ENCODE measurements at places on chromosomes 16 and 17.

DNA sequence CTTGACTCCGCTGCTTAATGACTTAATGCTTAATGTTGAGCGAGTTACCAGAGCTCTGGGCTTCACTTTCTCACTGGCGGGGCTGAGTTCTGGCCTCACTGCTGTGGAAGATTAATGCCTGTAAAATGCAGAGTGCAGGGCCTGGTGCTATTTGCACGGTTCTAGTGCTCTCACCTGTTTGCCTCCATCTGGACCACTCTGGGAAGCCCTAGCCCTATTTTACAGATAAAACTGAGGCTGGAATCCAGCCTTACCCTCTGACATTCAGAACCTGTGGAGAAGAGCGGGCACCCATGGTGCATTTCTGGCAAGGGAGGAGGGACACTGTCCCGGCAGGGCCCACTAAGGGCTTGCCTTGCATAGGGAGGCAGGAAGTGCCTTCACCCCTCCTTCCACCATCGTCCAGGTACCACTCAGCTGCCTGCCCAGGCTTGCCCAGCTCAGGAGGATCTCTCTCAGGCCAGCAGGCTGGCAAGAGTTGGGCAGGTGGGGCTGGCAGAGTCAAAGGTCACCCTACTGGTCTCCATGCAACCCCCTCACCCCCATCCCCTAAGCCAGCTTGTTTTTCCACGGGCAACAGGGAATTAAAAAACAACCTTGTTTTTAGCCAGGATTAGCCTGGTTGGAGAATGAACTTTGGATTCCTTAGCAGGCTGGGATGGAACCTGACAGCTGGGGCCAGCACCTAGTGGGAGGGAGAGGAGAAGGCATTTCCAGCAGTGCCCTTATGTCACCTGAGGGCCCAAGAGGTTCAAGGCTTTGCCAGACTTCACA is 4.1 kb upstream of the UBALD1 start:
- DNase-seq: no peak

DNA sequence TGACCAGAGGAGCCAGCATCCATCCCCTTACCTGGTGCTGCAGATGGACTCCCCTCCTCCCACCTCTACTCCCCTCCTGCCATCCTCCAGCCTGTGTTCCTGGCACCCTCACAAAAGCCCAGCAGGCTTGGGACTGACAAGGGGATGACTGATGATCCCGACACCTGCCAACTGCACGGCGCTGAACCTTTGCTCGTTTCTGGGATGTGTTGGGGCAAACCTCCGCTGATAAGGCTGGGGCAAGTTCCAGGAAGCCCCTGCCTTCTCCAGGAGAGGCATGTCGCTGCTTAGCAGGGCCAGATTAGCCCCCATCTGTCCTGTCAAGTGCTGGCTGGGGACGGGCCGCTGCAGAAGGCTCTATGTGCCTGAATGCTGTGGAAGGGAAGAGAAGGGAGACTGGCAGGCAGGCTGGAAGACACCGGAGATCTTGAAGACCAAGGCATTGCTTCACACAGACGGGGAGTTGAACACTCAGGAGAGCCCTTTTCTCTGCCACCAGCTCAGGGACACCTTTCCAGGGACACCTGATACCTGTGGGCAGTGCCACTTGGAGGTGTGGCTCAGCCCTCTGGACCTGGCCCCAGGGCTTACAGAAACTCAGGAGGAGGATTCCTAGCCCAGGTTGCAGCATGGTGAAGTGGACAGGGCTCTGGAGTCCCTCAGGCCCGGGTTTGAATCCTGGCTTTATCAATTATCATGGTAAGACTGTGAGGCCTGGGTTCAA is 973 bp upstream of the KRT15 start:
- no peak for DNase-seq

DNA sequence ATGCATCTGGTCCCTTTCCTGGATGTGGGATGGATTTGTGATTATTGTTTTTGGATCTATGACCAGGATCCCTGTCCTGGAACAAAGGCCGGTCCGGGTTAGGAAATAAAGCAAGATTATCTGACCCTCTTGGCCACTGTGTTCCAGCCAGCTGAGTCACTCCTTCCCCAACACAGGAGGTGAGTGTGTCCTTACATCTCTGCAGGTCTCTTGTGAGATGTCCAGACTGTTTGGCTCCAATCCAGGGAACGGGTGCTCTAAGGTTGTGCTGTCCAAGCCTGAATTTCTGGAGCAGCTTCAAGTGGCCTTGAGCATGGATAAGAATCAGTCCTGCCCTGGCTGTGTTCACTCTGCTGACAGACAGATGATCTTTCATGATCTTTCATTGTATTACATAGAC is 136.5 kb upstream of the CCL2 start:
- DNase-seq: no peak

GRCh38 chr17:51398687-51399086 is 138.3 kb downstream of the UTP18 start:
- no peak for DNase-seq

DNA sequence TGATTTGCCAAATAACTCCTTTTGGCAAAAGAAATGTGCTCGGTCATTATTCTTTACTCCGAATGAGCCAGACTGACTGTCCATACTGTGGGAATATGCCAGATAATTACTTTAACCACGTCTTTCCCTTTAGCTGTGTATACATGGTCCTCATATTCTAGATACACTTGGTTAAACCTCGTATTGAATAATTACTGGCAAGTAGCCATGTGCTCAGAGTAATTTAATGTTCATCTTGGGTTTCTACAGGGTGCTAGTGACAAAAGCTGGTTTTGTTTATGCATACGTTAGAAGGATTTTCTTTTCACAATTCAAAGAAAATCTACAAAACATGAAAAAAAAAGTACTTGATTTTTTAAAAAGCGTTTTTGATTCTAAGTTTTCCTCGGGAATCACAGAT is 540.3 kb downstream of the KCNJ2 start:
- no peak for DNase-seq

DNA sequence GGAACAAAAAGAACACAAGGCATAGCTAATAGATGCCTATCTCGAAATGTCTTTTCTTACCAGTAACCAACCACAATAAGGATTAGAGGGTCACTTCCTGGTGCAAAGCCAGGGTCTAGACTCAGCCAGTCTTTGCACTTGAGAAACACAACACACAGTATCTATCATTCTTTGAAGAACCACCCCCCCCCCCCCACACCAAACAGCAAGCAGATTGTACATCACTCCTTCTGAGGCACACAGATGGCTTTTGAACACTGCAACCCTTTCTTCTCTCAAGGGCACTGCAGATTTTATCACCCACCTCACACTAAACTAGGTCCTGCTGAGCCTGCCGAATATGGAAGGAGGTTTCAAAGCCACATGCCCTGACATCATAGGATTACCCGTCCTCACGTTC is 145.6 kb downstream of the AATF start:
- no peak for DNase-seq

- no peak for DNase-seq
Observed at GRCh38 chr16:54488729-54489128, 202.1 kb upstream of the IRX3 start.

DNA sequence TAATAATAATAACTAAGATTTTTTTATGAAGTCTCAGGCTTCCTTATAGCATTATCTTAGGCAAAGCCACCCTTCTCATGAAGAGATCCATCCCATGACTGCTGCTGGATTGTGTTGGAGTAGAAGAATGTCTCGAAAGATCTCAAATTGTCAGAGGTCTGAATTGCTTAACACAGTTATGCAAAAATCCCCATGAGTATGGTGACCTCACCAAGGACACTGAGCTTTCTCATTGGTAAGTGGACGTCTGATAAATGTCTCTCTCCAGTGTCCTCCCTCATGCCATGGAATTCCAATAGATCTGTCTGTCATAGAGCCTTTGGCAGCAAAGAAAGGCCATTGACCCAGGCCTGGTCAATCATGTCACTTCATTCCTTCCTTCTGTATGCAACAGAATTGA is 264.5 kb downstream of the CDH11 start:
- DNase-seq: no peak

- no peak for DNase-seq
Observed at GRCh38 chr16:85438981-85439685, 174.0 kb upstream of the GSE1 start.

GRCh38 chr17:50902372-50903353 is 36.5 kb upstream of the TOB1 start:
- no peak for DNase-seq

GRCh38 chr17:72858826-72859495 is 233.5 kb downstream of the SLC39A11 start:
- no peak for DNase-seq

DNA sequence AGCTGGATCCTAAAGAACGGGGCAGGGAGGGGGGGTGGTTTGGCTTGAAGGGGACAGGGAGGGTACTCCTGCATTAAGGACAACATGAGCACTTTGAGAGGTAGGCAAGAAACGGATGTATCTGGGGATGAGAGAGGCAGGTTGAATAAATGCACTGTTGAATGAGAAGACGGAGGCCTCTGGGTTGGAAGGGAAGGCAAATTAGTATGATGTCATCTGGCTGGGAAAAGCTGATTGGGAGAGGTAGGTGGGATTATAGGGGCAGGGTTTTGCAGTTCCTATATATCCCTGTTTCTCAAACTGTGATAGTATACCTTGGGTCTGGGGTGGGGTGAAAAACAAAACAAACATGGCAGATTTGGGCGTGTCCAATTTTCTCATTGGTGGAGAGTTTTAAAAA is 44.3 kb downstream of the PRKAR1A start:
- DNase-seq: no peak

DNA sequence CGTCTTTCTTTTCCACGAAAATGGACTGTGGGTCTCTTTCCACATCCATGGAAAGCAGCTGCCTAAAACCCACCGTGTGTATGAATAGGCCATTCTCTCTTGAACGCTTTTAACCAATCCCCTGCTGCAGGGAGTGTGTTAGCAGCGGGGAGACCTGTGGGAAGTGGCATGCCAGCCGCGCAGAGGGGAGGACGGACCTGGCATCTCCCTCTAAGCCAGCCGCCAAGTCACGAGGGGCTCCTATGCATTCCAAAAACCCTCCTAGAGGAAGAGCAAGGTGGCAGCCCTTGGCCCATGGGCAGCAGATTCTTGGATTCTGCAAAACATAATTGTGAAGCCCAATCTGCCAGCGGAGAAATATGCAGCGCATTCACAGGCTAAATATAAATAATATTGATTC is 15.4 kb downstream of the RBFOX3 start:
- no peak for DNase-seq

GRCh38 chr16:17103216-17103615 is 367.5 kb downstream of the XYLT1 start:
- DNase-seq: no peak

DNA sequence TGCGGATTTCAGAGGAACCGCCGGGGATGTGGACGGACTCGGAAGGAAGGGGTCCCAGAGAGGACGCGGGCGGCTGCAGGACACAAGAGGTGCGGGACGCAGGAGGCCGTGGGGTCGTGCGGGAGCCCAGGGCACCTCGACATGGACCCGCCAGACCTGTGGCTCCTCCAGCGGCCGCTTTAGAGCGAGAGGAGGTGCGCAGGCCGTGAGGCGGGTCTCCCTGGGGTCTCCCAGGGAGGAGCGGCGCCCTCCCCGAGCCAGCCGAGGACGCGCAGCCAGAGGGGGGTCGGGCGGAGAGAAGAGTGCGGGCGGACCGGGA is 6.8 kb upstream of the FLYWCH1 start:
- no peak for DNase-seq

GRCh38 chr17:60529806-60530205 is 3.8 kb upstream of the APPBP2 start:
- no peak for DNase-seq

DNA sequence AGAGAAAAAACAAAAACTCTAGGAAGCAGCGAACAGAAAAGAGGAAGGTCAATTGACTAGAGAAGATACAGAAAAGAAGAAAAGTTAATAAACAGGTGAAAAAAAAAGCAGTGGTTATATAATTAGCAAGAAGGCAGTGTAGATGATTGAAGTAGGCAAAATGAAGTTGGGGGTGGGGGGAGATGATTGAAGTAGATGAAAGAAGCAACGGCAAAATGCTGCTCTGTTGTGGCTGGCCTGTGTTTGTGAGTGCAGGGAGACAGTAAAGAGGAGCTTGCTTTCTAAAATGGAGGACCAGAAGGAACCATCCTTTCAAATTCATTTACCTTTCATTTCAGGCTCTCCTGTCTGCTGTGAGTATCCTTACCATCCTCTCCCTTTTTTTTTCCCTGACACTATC is 3.6 kb downstream of the EVI2B start:
- DNase-seq: no peak

DNA sequence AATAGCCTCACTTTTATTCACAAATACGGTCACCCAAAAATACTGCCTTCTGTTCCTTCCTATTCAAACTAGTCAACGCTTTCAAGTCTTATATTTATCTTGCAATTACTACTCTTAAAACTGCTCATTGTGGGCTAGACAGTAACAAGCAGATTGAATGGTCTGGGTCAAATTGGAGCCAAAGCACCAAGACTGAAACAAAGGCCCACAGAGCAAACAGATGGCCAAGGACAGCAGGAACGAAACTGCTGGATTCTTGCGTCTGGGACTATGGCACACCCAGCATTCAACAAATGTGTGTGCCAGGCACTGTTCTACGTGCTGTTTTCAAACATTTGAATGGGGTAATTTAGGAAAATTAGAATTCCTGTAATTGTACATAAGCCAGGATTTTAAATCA is 250.1 kb upstream of the PSMD7 start:
- DNase-seq: no peak

GRCh38 chr16:69277413-69277812 is 33.7 kb upstream of the VPS4A start:
- no peak for DNase-seq

- DNase-seq: no peak
Observed at GRCh38 chr17:27603880-27604794, 26.9 kb upstream of the LGALS9 start.

DNA sequence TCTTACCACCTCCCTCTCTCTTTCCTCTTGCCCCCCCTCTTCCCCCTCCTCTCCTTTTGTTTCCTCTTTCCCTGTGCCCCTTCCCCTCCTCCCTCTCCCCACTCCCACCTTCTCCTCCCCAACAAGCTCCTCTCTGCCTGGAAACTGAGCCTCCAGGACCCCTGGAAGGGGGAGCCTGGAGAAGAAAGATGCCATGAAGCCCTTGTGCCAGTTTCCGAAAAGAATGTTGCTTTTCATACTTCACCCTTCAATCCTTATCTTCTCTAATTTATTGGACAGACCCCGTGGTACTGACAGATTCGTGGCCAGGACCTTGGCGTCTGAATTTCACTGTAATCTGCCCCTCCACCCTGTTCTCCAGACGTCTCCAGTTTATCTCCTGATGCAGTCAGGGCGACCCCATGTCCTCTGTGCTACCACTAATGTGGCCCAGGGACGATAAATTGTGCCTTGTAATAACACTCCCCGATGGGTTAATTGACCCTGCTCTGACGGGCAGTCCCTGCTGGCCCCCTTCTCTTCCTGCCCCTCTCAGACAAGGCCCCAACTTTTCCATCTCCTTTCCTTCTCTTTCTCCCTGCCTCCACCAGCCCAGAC is 138.4 kb upstream of the GSE1 start:
- no peak for DNase-seq
